Activated CD4-positive, alpha-beta T cell treated with anti-CD3 and anti-CD28 coated beads, Interleukin-2, amount 50 U/mL, for 4 hours (primary cell): ENCODE measurements at places on chromosomes 7 and 10.

GRCh38 chr10:15703944-15704580 is 15.7 kb downstream of the ITGA8 start:
- DNase-seq, result no peak

DNA sequence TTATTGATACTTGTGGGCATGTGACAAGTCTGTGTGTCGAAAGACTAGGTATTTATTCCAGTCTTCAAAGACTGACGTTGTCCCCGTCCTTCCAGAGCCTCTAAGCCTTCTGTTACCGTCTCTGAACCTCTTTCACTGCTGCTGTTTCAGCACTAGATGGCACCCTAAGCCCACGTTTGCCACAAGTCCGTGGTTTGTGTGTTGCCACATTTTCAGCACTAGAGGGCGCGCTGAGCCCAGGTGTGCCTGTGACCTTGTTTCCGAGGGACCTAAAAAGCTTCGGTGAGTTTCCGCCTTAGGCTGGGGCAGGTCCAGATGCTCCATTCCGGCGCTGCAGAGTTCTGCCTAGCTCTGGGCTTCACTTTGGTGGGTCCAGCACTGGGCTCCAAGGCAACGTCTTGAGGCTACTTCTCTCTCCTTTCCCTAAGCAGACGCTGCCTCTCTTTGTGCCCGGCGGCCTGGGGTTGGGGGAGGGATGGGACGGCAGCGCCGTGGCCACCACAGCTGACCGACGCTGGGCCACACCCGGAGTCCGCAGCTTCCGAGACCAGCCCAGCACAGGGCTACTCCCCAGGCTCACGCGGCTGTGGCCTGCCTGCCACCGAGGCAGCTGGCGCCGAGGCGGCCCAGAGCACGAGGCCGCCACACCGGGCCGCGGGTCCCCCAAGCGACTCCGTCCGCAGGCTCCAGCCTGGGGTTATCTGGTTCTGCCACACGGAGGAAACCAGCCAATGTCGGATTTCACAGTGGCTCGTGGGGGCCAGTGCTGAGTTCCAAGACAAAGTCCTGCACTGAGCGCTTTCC is 520.2 kb downstream of the REEP3 start:
- DNase-seq, result peak; percentile 72

DNA sequence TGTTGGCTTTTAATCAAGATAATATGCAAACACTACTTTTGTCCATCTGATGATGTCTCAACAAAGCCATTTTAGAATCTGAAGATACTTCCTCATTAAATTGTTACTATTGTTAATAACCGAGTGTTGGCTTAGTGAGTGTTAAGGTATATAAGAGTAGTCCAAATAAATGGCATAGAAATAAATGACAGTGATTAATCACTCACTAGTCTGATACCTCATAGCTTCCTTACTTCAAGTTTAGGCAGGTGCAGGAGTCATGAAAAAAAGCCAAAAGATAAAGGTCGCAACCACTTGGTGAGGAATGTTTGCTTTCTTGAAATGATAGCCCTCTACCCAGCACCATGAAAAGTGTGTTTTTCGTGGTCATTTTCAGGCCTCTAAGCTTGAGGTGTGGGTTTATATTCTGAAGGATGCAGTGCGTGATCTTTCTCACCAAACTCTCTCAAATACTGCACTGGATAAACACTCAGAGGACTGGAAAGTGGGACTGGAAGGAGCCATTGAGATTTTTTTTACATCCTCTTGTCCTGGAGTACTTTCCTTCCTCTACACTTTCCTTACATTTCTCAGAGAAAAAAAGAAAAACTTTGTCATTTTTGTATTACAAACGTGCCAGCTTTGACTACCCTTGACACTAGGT is 138.1 kb downstream of the KIAA1217 start:
- no peak for DNase-seq

GRCh38 chr7:66453340-66453739 is 175.3 kb upstream of the KCTD7 start:
- DNase-seq, result no peak

DNA sequence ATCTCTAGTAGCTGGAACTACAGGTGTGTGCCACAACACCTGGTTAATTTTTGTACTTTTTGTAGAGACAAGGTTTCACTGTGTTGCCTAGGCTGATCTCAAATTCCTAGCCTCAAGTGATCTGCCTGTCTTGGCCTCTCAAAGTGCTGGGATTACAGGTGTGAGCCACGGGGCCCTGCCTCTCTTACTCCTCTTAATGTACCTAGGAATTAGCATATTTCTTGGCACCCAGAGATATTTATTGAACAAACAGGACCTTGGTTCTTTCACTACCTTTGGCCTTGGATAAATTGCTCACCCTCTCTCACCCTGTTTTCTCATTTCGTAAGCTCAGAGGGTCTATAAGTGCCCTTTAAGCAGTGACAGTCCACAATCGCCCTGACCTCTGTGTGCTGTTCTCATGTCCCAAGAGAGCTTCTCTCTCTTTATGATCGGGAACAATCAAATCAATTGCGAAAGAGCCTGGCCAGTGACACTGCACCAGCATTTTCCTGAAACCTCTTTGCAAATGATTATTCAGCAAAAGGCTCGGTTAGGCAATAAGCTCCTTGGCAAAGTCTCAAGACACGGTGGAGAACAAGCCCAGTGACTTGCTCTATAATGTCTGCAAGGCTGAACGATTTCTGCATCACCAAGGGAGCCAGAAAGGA is 117.7 kb downstream of the APBB1IP start:
- DNase-seq, result no peak
